HuH-7.5 (cell line): ENCODE measurements at places on chromosomes 13 and 19.

DNA sequence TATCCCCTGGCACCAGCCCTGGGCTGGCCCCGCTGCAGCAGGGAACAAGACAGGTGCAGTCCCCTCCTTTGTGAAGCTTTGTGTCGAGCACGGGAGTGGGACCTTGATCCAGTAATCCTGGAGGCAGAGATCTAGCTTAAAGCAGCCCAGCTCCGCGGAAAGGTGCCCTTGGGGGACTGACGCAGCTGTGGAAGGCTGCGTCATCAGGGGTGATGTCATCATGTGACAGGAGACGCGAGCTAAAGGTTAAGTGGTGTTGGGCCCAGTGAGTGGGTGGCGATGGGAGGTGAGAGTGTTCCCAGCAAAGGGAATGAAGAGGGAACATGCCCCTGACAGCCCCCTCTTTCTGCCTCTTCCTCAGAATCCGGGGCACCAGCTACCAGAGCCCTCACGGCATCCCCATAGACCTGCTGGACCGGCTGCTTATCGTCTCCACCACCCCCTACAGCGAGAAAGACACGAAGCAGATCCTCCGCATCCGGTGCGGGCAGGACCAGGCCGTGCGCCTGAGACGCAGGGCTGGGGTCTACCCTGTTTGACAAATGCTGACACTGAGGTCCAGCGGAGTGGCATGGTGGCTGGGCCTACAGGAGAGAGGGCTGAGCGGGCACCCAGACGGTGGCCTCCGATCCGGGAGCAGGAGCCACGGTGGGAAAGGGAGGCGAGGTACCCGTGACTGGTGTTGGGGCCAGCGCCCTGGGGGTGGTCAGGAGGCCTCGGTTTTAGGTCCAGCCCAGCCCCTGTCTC, 2.6 kb downstream of the LHB start:
- no peak for DNase-seq

DNA sequence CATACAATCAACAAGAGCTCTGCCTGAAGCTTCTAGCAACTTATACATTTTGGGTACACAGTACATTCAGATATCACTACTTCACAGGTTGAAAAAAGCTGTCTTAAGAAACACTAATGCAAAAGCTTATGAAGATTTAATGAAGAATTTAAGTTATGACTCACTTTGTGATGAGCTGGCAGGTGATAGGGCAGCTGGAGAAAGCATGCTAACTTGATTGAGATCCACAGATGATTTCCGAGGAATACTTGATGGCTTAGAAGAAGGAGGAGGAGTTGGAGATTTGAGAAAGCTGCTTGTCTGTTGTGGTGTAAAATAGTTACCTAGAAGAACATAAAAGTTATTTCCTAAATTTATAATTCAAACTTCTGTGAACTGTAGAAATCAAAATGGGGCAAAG, 23.3 kb downstream of the EXOSC8 start:
- no peak for DNase-seq

DNA sequence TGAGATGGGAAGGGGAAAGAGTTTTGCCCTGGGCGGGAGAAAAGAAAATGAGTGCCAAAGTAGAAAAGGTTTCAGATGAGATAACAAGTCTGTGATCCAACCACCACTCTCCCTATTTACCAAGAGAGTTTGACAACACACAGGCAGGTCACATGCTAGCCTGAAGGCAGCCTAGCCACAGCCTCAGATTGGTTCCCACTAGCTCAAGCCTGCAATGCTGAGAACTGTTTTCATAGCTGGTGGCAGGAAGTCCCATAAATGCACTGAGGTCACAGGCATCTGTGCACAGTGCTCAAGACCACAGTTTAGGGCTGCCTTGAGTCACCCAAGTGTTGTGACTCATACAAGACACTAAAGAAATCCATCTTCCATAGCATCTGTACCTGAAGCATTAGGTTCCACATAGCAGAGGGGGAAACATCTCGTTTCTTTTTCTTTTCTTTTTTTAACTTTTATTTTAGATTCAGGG, 18.5 kb upstream of the POP4 start:
- DNase-seq, result no peak

DNA sequence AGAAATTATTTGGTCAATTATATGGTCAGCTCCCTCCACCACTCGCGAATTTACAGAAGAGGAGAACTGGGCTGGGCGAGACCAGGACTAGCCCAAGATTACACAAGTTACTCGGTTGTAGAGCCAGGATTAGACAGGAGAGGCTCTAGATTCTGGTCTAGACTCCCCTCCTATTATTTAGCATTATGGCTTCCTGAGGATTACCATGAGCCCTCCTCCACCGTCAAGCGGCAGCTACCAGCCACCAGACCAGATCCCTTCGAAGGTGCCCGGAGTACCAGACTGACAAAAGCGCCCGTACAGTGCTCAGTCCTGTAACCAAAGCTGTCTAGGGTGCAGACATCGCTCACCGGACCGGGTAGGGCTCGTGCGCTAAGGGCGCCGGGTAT, 497 bp upstream of the MLNR start:
- DNase-seq, result no peak

DNA sequence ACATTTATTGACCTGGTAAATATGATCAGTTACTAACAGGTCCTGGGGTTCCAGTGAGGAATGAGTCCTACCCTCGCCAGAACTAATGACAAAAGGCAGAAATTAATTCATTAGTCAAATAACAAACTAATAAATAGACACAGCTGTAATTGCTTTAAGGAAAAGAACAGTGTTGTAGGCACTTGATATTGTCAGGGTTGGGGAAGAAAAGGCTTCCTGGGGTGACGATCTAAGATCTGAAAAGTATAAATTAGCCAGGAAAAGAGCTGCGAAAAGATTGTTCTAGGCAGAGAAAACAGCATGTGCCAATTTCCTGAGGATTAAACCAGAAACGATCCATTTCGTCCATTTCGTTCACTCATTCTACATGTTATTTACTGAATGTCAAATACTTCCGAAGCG, 670 bp upstream of the CHAF1A start:
- DNase-seq, result no peak

GRCh38 chr19:2271234-2272103, 10.5 kb downstream of the PEAK3 start:
- no peak for DNase-seq

GRCh38 chr19:18521692-18522123, at the start of gene ELL:
ELL (minus strand) TSS chr19:18522070; CDS start chr19:18522055, 15 bp downstream.
- DNase-seq, result no peak
